T-helper 17 cell (primary cell): ENCODE measurements at places on chromosomes 2 and 18.

- no peak for DNase-seq
Measured at GRCh38 chr2:80687524-80687923, 383.0 kb upstream of the LRRTM1 start.

GRCh38 chr2:37997629-37998028, 72.5 kb downstream of the RMDN2 start:
- no peak for DNase-seq

DNA sequence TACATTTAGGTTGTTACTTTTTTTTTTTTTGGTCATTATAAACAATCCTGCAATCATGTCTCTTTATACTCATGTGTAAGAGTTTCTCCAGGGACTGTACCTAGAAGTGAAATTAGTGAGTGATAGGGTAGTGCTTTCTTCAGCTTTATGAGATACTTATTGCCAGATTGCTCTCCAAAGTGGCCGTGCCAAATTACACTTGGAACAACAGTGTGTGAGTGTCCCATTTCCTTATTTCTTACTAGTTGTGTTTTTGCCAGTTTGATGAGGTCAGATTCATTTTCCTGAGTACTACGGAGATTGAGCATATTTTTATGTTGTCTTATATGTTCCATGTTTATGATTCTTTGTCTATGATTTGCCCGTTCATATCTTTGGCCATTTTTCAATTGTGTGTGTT, 39.2 kb downstream of the GALNT1 start:
- DNase-seq = no peak

DNA sequence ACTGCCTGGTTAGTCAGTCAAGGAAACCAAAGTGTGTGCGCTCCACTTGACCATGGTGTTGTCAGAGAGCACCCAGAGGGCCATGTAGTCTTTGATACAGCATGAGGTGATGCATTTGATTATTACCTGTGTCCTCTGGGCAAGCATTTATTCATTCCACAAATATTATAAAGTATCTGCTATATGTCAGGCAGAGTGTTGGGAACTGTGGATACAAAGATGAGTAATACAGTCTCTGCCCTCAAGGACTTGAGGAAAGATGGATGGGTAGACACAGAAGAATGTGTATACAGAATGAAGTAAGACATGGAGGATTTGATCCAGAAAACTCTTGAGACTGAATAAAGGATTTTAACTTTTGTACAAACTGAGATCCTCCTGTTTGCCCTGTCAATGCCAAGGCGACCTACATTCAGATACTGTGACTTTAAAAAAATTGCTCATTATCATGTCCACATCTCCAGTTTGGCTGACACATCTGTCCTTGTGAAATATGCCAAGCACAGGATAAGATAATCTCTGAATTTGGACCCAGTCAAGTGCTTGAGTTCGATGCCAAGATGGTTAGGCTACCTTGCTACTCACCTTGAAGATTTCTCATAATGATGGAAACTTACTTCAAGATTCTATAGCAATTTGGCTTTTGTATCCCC, 50.8 kb downstream of the ACYP2 start:
- DNase-seq = no peak

DNA sequence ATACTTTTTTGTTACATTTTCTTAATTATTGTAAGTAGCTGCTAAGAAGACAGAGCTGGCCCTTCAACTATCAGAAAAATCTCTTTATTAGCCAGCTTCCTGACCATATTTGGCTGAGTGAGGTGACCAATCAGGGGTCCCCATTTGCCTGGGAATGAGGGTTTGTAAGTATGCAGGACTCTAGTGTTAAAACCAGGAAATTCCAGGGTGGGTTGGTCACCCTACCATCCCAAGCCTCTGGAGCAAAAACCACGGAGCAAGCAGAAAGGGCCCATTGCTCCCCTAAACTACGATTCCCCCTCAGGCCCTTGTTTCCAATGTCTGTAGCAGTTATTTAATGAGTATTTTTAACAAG, 165.6 kb upstream of the NCKAP5 start:
- DNase-seq = no peak

DNA sequence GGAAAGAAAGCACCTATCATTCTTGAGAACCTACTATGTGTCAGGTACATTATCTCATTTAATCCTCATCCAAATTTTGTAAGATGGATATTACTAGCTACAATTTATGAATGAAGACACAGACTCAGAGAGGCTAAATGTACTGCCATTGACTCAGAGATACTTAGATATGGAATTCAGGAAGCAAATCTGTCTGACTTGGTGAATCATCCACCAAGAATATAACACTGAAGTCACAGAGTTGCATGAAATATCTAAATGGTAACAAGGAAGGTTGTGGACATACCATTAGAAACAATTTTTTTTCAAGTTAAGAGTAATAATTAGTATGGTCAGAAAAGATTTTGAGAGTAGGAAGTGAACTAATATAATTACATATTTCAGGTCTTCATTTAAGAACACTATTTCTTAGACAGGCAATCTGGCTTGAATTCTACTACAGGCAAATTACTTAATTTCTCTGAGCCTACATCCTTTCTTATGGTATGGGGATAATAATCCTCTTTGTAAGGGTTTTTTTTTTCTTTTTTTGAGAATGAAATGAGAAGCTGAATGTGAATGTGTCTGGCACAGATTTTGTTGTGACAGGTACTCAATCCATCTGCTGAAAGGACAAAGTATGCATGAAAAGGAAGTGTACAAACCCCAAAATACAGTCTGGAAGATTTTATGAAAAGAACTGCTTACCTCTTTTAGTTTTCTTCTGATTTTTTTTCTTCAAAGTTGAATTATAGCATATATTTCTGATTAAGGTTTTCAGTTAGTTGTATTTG, 14.8 kb upstream of the C2orf66 start:
- no peak for DNase-seq

DNA sequence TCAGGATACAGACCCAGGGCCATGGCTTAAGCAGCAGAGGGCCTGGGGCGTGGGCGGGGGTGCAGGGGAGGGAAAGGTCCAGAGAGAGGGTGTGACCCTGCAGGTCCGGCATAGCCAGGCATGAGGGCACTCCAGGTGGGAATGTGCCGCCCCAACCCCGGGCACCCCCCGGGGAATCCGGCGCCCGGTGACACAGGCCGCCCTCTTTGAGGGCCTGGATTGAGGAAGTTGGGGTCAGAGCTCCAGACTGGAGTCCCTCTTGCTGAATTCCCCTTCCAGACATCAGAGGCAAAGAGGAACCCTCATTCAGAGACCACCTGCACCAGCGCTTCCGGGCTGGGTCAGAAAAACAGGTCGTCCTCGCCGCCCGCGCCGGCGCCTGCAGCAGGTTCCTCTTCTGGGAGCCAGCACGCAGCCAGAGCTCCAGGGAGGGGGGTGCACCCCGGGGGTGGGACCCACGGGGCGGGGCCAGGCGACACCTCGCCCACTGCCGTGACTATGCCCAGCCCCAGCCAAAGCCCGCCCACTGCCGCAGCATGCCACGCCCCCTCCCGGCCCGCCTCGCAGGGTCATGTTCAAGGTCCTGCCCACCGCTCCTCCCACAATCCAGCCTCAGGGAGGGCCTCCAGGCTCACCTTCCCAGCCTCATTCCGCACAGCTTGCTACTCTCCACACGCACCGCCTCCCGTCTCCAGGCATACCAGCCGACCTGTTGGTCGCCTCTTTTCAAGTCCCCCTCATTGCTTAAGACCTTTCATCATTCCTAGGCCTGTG, 98.3 kb upstream of the ID2 start:
- DNase-seq = peak; percentile 30

DNA sequence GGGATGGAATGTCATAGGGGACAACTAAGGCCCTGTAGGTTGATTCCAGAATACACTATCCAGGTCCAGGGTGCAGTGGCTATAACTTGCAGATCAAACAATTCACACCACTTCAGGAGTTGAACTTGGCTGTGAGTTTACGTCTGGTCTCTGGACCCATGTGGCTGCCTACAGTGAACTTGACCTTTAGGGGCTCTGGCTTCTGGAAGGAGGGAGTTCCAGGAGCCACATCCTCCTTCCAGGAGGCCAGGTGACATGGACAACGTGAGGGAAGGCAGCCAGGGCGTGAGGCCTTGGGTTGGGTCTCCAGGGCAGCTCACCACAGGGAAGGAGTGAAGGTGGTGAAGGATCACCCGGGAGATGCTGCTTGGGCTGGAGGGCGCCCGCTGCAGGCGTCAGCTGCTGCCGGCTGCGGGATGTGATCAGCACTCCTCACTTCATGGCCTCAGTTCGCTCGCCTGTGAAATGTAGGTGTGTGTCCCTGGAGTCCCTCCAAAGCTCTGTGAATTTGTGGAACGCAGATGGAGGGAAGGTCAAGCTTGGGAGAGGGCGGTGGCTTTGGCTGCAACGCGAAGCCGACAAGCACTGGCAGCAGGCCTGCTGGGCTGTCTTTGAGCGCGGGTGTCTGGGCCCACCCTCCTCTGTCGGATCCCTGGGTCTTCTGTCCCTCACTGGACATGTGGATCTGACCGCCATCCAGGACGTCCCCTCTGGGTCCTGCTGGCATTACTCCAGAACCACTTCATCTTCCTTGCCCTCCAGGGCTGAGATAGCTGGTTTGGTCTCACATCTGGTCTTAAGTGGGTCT, 146.5 kb downstream of the GLI2 start:
- DNase-seq = no peak

GRCh38 chr2:218852911-218853667, 6.5 kb upstream of the WNT6 start:
- peak; percentile 55 for DNase-seq

DNA sequence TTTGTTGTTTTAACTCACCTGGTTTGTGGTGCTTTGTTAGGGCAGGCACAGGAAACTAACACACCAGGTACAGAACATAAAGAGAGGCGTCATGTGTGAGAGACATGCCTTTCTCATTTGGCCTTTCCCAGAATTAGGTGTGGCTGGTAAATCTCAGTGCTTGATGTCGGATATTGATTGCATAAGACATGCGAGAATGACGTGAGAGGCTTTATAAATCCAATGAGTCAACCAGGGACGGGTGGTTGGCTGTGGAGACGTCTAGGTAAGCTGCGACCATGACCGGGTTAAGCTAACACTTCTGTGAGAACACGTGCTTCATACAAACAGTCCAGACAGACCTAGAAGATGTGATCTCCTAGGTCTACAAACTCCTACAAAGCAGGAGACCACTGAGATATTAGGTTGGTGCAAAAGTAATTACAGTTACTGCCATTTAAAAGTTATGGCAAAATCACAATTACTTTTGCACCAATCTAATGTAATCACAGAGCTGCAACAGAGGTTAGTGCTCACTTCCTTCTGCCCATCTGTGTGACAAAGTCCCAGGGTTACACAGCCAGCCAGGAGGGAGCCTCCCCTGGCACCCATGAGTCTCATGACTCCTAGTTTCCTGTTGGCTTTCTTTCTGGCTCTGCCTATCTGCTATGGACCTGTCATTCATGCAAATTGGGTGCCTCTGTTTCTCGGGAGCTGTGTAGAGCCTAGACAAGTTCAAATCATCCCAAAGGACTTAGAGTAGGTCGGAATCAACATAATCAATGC, 98.9 kb upstream of the ATP8B1 start:
- DNase-seq = no peak

DNA sequence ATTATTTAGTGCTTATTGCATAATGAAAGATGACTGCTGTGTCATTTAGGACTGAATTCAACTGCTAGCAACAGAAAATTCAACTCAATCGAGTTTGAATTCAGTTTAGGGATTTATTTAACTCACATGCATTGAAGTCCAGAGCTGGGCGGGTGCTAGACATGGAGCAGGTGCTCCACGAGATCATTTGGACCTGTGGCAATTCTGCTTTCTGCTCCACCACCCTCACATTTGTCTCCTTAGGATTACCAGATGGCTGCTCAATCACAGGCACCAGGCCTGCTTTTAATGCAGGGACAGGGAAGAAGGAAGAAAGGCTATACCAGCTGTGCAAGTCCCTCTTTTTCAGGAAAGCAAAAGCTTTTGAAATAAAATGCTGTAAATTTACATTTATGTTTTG, 572.9 kb upstream of the SLC8A1 start:
- no peak for DNase-seq

GRCh38 chr2:161139098-161139987, 20.9 kb upstream of the TANK start:
- DNase-seq = no peak

- no peak for DNase-seq
Measured at GRCh38 chr18:11982981-11983380, 1.7 kb downstream of the IMPA2 start.

DNA sequence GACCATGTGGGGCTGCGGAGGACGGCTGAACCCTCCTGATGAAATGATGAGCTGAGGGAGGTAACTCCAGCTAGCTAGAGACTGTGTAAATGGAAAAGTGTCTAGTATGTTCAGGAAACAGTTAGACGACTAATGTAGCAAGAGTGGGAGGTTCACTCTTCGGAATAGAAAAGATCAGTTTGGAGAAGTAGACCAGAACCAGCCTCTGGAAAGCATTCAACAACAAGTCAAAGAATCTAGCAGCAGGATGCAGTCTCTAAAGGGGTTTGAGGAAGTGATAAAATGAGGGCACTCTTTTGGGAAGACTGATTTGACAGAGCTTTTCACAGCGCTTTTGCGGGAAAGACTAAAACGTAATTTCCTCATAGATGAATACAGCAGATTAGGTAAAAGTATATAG, 79.6 kb downstream of the GAREM1 start:
- no peak for DNase-seq

DNA sequence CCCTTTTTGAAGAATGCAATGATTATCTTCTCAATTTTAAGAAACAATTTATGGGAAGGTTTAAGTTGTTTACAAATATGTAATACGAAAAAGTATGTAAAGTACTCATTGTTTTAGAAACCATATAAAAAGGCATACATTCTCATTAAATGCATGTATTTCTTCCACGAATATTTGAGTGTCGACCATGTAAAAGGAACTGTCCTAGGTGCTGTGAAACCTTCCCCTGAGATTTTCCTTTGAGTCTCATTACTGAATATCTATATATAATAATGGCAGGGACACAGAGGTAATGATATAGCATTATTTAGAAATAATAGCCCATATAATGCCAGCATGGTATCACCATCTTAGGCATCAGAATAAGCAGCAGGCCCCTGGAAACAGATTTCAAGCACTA, 239.3 kb downstream of the ERBB4 start:
- DNase-seq = no peak

DNA sequence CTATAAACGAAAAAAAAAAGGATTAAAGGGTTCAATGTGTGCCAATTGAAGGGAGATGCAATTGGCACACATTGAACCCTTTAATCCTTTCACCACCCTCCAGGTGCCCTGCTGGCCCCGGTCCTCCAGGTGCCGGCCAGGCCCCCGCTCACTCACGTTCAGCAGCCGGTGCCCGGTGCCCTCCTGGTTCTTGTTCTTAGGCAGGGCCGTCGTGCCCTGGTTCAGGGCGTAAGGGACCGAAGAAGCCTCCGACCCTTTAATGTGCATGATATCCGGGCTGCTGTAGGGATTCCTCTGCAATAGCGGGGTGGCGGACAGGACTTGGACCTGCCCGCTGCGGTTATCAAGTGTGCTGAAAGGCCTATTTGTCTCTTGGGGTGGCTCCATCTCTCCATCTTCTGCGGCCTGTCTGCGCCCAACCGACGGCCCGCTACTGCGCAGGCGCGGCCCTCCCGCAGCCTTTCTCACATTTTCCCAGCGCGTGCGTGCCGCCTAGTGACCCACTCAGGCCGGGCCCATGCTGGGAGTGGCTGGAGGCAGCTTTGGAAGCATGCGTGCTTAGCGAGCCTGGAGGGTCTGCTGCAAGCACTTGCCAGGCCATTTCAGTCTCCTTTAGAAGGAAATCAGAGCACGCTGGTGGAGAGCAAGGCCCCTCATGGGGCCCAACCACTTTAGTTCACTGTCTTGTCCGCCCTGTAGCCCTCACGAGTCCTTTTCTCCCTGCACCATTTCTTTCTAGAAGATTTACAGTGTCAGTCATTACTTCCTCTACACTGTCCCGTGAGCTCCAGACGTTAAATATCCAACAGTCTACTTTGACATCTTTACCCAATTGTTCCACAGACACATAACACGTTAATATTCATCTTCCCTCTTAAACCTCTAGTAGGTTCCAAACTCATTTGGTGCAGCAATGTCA, 24.3 kb downstream of the TMEM237 start:
- no peak for DNase-seq

GRCh38 chr2:142714600-142714999, 162.9 kb upstream of the KYNU start:
- DNase-seq = no peak
